ENCODE measurements at places on chromosomes 2 and 18.

DNA sequence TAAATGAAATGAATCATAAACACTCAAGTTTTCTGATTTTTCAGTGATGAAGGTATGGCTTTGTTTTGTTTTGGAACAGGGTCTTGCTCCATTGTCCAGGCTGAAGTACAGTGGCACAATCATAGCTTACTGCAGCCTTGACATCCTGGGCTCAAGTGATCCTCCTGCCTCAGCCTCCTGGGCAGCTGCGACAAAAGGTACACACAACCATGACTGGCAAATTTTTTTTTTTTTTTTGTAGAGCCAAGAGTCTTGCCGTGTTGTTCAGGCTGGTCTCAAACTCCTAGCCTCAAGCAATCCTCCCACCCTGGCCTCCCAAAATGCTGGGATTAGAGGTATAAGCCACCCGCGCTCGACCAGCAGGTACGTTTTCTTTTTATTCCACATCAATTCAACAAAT lies 22.5 kb upstream of the LRP2 start:
- DNase-seq, result no peak

DNA sequence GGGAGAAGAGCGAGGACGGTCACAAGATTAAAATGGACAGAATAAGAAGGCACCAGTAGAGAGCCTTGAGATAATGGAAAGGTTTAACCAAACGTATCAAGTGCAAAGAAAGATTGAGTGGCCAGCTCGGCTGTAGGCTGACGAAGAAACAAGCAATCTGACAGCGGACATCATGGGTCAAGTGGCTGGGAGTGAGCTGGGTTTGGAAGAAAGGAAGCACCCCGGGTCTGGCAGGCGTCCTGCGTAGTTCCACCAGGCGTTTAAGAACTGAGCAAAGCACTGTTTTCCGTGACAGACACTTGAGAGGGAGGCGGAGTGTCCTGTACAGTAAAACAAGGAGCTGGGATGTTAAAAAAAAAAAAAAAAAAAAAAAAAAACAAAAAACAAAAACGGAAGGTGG lies 27.1 kb downstream of the DAPL1 start:
- DNase-seq, result no peak

DNA sequence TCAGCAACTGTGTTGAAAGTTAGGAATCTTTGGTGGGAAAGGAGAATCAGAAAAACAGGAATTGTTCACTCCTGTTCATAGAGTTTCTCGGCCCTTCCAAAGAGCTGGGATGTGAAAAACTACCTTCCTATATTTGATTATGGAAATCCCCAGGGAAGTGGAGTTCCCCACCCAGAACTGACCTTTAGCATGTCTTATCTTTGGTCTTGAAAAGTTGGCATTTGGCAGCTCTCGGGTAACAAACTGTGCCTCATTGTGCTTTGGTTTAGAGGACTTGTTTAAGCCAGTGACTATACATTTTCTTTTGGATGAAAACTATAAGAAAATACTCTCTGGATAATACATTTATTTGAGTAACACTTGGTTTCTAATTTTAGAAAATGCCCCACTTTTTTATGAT lies 51.3 kb upstream of the CERS6 start:
- no peak for DNase-seq

- no peak for DNase-seq
Measured at GRCh38 chr18:74817576-74817975, 219.9 kb downstream of the ZNF407 start.

- no peak for DNase-seq
Measured at GRCh38 chr2:199339891-199340605, 117.7 kb downstream of the SATB2 start.

- DNase-seq, result no peak
Measured at GRCh38 chr2:96503637-96504243, 1.4 kb downstream of the NEURL3 start.

DNA sequence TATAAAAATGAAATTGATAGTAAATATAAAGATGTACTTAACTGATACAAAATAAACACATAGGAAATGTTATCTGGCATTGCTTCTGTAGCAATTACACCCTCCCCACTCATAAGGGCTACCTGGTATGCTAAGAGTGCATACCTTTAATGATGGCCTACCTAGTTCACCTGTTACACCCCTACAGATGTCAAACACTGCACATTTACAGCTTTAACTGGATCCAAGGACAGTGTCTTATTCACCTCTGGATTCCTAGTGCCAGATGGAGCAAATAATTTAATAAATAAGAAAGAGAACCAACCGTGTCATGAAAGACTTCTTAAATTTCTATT lies 15.3 kb upstream of the SEC11C start:
- DNase-seq, result no peak

All from activated CD8-positive, alpha-beta memory T cell treated with anti-CD3 and anti-CD28 coated beads for 1 hour (primary cell).